Progenitor cell of endocrine pancreas (in vitro differentiated cells): ENCODE measurements at places on chromosomes 1 and 21. TPM values are rescaled to one million over a fixed set of nuclear protein-coding genes. Genes with fewer than 3 reads are reported as not detected.

The FCRL6 gene
- not detected in 2 replicates for total RNA-seq

The C1orf115 gene
- 9.7 and 9.8 TPM in 2 replicates for total RNA-seq

GRCh38 chr1:182301467-182302198, 90.0 kb downstream of the GLUL start:
- peaks cover 38% of the 10 kb centered on the region for H3K4me1 ChIP-seq
- H3K4me3 ChIP-seq, result no peak overlapping the region
- H3K27ac ChIP-seq, result peak overlapping the region; percentile 94
- no peak for DNase-seq

DNA sequence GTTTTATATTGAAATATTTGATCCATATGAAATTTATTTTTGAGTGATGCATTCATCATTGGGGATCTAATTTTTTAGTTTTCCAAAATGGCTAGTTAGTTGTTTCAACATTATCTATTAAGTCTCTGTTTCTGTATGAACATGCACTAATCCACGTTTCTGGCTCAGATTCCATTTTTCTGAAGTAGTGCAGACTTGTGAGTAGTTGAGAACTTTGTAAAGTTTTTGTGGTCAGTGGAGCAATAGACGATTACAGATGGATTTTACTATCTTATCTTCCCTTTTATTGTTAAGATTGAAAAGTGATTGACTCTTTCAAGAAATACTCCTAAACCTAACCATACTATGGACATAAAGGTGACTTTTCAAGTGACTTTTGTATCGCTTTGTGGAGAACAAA, 16.7 kb downstream of the SOAT1 start:
- peaks cover 40% of the 10 kb centered on the region for H3K36me3 ChIP-seq
- DNase-seq, result no peak
- no peak overlapping the region for H3K4me3 ChIP-seq
- H3K27ac ChIP-seq, result no peak overlapping the region
- H3K27me3 ChIP-seq, result no peaks in the 10 kb centered on the region

DNA sequence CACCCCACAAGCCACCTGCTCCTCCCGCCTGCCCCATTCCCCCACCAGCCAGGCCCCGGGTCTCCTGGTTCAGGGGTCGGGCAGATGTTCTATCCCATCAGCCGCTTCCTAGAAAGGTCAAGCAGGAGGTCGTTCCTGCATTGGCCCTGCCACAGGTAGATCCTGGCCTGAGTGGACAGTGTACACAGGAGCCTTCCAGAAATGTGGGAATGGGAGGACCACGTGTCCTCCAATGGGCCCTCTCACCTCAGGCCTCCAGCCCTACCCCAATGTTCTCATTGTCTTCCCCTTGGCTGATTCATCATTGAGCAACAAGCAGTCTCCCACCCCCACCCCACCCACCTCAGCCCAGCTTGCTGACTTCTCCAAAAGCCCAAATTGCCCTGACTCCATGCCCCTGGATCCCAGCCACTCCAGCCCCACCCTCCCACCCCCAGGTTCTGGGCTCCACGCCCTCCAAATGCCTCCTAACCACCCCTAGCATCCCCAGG, 2.1 kb downstream of the S100A16 start:
- H3K27me3 ChIP-seq, result no peaks in the 10 kb centered on the region
- H3K4me1 ChIP-seq, result peaks cover 40% of the 10 kb centered on the region
- no peak overlapping the region for H3K4me3 ChIP-seq
- H3K27ac ChIP-seq, result peak overlapping the region; percentile 36

DNA sequence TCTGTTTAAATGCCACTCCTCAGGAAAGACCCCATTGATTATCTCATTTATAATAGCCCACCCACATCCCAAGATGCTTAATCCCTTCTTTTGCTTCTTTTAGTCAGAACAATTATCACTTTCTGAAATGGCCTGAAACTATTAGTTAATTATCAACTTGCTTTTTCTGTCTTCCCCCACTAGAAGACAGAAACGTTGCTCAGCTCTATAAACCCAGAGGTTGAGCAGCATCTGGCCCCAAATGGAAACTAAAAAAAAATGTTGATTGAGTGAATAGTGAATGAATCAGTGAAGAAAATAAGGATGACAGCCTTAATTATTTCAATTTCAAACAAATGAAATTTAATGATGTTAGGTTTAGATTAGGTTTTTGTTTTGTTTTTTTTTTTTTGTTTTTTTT, 38.2 kb upstream of the PIGC start:
- no peaks in the 10 kb centered on the region for H3K27me3 ChIP-seq
- DNase-seq, result no peak

DNA sequence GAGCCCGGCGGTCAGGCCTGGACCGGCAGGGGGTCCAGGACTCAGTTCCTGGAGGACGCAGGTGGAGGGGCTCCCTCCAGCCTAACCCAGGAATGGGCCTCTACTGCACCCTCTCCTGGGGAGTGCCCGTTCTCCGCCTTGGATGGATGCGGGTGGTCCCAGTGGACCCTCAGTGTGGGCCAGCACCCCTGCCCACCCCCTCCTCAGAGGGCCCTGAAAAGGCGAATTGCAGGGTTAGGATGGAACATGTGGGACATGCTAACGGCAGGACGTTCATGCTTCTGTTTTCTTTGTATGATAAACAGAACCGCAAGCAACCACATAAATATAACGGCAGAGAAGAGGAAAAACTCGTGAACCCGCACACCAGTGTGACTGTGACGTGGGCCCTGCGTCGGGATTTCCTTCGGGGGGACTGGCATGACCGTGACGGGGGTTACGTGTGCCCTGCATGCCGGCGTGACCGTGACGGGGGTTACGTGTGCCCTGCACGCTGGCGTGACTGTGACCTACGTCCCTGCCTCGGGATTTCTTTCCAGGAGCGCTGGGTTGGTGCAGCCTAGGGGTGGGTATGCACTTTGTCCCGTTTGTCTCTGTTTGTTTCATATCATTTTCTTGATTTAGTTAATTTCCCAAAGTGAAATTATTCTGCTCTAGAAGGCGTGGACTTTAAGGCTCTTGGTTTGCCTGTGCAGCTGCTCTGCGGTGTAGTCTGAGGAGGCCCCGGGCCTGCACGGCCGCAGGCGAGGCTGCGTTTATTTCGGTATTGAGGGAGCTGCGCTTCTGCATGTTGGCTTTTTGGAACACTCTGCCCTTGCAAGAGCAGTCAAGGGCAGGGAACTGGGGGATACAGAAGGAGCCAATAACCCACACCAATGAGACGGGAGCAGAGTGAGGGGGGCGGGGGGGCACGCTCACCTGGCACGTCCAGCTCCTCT, 3.1 kb downstream of the FTCD start:
- H3K4me1 ChIP-seq, result peaks cover 15% of the 10 kb centered on the region
- H3K36me3 ChIP-seq, result no peaks in the 10 kb centered on the region
- H3K4me3 ChIP-seq, result no peak overlapping the region
- no peaks in the 10 kb centered on the region for H3K27me3 ChIP-seq
- peak; percentile 5 for DNase-seq
- H3K27ac ChIP-seq, result peak overlapping the region; percentile 69

GRCh38 chr1:116494745-116495144, 76.1 kb downstream of the CD58 start:
- H3K4me1 ChIP-seq, result peaks cover 42% of the 10 kb centered on the region
- H3K36me3 ChIP-seq, result no peaks in the 10 kb centered on the region
- no peaks in the 10 kb centered on the region for H3K27me3 ChIP-seq
- H3K27ac ChIP-seq, result peak overlapping the region; percentile 87
- no peak overlapping the region for H3K4me3 ChIP-seq
